Occipital lobe (tissue), 3 donors: ENCODE measurements at places on chromosomes 12 and 14. TPM values are rescaled to one million over a fixed set of nuclear protein-coding genes. Genes with fewer than 3 reads are reported as not detected.
A peak's percentile ranks its signal among the peaks of the same experiment; 100 is the strongest.

The PIWIL1 gene
- total RNA-seq = not detected

The VDR gene
- total RNA-seq = not detected

- no peak for DNase-seq
These were observed 2.7 kb downstream of the RSRC2 start for GRCh38 chr12:122523846-122524718.

GRCh38 chr14:49461529-49462401 is 124.4 kb downstream of the RPS29 start:
- no peak for DNase-seq

DNA sequence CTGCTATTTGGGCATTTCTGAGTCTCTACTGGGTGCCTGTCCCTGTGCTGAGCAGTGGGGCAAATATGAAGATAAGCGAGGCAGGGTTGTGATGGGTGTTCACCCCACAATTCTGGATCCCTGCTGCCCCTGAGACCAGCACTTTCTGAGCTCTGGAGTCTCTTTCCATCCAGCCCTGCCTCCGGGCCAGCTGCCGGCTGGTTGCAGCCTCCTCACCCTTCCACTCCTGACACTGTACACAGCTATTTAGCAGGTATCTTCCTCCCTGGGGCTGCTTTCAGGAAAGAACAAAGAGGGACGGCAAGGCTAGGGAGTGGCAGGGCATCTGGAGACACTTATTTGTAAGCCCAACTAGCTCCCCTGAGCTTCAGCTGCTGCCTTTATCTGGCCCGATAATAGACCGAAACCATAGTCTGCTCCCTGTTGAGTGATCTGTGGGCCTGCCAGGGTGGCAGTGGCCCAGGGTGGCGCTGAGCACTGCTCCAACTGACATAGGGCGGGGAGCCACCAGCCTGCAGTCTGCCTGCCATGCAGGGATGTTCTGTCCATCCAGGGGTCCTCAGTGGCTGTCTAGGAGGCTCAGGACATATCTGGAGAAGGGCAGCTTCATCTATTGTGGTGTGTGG is 7.6 kb upstream of the KRT80 start:
- no peak for DNase-seq

- no peak for DNase-seq
These were observed 112.0 kb downstream of the SLC15A5 start for GRCh38 chr12:16165506-16165905.

- no peak for DNase-seq
These were observed 978.1 kb downstream of the GALC start for GRCh38 chr14:87014856-87015255.

GRCh38 chr12:16613199-16613598 is 7.2 kb upstream of the LMO3 start:
- DNase-seq = no peak

DNA sequence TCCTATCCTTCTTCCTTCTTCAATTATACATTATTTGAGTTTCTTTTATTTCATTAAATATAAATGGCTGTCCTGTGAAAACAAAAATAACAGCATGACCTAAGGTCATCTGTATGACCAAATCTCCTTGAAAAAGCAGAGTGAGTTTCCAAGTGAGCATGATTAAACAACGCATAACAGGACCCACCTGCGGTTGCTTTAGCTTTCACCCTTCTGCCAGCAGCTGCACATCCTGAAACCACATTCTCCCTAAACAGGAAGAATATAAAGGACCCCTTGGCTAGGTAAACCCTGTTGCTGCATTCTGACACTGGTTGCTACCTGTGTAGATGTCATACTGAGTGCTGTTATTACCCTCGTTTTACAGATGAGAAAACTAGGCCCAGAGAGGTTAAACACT is 42.8 kb upstream of the CPM start:
- DNase-seq = no peak

GRCh38 chr12:65823513-65824375 is 539 bp upstream of the HMGA2 start:
- no peak for DNase-seq

- peak; percentile 26 for DNase-seq
These were observed 4.2 kb upstream of the XPOT start for GRCh38 chr12:64400041-64400440.

- no peak for DNase-seq
These were observed 17.3 kb downstream of the SNRNP35 start for GRCh38 chr12:123475246-123475703.

DNA sequence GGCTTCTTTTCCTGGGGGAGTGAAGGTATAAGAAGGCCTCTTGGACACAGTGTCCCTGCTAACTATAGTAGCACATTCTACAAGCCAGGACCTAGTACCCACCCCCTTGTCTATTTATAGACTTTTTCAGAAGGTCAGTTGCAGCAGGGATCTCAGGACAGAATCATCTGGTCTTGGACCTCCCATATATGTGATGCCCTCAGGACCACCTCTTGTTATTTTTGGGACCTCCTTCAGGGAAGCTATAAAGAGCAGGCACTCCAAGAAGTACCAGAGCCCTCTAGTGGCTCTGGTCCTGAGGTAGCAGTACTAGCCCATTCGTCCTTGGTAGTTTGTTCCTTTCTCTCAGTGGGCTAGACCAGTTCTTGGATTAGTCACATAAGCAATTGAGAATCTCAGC is 4.3 kb downstream of the COQ10A start:
- no peak for DNase-seq

DNA sequence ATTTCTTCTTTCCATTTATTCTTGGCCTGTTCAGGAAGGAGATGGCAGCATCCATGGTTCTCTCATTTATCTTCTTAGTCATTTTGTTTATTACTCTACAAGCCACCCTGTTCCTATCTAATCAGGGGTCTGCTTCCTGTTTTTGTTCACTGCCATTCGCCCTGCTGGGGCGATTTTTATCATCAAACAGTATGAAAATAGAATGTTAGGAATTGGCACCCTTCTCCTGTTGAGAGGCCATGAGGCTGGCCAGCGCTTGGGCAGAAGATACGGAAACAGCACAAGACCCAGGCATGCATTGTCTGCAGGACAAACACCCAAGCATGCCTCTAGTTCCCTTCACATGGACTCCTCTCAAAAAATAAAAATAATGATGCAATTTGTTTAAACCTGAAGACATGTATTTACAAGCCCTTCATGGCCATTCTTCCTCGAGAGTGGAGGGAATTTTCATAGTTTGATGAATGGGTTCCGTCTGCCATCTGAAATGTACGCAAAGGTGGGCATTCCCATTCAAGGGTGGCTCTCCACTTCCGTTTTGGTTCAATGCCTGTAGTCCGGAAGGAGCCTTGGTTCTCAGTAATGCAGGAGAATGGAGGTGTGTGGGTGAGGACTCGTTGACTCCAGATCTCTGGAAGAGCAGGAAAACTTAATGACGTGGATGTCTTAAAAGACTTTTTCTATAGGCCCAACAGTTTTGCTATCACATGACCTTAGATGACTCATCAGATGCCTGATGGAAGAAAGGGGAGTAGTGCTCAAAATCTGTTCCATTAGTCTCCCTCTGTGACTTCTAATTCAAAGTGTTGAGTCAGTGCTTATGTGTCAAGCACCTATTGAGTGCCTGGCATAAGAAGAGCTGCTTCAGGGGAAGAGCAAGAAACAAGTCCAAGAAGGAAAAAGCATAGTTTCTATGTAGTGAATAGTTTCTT is 252.4 kb upstream of the TBX3 start:
- no peak for DNase-seq

DNA sequence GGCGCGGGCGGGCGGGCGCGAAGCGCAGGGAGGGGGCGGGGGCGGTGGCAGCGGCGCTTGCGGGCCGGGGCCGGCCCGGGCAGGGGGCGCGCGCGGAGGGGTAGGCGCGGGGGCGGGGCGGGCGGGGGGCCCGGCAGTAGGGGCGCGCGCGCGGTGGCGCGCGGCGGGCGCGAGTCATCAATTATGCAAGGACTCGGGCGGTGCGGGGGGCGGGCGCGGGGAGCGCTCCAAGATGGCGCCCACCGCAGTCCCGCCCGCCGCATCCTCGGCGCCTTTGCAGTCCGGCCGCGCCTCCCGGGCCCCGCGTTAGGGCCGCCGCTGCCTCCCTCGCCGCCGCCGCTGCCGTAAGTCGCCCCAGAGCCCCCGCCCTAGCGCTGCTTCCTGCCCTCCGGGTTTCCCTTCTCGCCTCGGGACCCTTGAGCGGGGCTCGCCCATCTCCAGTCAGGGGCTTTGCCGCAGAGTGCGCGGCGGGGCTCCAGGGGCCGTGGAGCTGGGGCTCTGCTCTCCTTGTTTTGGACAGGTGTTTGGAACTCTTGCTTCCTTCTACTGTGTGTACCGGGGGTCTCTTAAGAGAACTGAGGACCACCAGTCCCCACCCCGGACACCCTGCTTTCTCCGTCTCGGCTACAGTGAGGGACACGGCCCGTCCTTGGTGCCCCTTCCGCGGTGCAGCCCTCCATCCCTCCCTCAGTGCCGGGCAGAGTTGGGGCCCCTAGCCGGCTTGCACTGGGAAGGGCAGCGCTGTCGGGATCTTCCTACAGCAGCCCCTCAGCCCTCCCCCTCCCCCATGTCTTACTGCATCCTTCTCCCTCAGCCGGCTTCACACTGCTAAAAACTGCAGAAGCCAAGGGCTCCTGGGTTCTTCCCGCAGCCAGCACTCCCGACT is at the start of gene SCN8A:
SCN8A (plus strand) TSS at position 218 of the 886 bp plus-strand sequence. CDS start 71,585 bp downstream, outside the sequence.
- peak; percentile 67 for DNase-seq

The RNASE2 gene
- not detected for total RNA-seq

- no peak for DNase-seq
These were observed 136.1 kb upstream of the MAP1LC3B2 start for GRCh38 chr12:116423094-116423493.

DNA sequence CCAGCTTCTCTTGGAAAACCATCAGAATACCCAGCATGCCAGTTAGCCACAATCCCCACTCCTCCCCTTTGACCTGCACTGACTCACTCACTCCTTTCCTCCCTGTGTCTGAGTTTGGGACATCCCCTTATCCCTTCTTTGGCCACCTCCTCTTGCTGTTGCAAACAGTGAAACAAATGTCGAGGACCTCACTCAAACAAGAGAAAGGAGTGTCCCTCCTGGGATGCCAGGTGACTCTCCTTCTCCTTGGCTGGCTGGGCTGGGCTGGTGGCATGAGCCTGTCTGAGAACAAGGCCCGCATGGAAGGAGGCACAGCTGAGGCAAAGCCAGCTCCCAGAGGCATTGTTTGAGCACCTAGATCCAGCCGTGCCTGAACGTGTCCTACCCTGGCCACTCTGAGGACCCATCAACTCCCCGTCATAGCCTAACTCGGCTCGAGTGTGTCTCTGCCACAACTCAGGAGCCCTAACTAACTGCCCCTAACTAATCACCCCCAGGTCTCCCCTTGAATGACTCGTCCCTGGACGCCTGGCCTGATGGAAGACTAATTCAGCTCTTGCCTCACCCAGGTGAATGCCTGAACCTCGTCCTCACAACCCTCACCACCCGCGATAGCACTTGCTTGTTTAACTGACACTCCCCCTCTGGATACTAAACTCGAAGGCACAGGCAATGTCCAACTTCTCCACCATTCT is 43.0 kb downstream of the NCOR2 start:
- no peak for DNase-seq

The SLC25A47 gene
- not detected for total RNA-seq

DNA sequence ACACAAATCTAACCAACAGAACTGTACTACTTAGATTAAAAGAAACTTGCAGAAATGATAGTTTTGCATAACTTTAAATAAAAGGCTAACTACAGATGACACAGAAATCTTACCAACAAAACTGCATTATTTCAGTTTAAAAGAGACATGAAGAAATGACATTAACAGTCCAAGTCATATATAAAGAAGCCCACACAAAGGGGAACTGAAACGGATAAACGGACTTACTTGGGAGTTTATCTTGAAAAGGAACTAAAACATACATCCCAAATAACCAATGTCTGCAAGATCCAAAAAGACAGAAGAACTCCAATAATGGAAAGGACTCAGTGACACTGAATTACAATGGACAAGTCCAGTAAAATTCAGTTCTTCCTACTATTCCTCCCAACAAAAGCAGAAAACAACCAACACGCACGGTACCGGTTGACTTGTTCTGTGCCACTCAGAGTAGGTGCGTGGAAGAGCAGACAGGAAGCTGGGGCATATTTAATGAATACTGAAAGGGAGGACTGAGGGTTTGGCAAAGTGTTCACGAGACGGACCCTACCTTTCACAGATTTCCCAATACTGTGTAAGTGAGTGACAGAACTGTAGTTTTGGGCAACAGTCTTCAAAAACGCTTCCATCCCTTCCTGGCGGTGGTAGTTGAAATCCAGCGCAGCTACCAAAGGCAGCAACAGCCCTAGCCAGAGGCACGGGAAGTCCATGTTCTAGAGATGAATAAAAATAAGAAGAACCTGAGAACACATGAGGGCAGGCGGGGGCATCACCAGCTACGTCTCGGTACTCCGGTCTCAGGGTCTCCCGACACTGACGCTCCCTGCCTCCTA is 627 bp downstream of the CPM start:
- DNase-seq = no peak

DNA sequence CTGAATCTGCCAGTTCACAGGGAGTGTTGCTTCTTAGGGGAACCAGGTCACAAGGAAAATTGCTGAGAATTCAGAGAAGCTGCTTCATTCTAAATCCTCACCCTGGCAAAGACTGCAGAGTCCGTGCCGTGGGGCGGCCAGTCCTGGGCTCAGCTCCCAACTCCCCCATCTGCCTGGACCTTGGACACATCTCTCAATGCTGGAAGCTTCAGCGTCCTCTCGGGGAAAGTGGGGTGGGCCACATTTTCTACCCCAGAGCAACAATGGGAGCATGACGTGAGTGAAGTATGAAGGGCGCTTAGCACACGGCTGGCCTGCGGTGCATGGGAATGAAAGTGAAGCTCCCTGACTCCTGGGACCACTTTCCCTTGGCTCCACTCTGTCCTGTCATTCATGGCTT is 31.2 kb downstream of the HVCN1 start:
- DNase-seq = peak; percentile 7

- no peak for DNase-seq
These were observed 163.9 kb upstream of the FRMD6 start for GRCh38 chr14:51487848-51488247.

The SLC6A12 gene
- total RNA-seq = 4.4 TPM

GRCh38 chr14:55000381-55000780 is 26.5 kb downstream of the WDHD1 start:
- DNase-seq = no peak

The PHLDA1 gene
- total RNA-seq = 24.8 TPM
